ENCODE measurements at places on chromosomes 1 and 21.

DNA sequence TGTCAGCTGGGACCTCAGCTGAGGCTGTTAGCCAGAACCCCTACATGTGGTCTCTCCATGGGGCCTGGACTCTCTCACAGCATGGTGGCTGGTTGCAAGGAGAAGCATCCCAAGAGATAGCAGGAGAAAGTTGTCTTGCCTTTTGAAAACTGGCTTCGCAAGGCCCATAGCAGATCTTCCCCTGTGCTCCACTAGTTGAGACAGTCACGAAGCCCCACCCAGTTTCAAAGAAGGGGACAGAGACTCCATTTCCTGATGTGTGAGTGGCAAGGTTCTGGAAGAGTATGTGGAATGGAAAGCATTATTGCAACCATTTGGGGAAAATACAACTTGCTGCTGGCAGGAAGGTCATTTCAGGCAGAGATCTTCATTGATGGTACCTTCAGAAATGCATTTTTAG is 7.5 kb upstream of the CSRP1 start:
- no peak for DNase-seq

- DNase-seq, result no peak
Observed at GRCh38 chr1:19606817-19607642, 37.1 kb upstream of the NBL1 start.

DNA sequence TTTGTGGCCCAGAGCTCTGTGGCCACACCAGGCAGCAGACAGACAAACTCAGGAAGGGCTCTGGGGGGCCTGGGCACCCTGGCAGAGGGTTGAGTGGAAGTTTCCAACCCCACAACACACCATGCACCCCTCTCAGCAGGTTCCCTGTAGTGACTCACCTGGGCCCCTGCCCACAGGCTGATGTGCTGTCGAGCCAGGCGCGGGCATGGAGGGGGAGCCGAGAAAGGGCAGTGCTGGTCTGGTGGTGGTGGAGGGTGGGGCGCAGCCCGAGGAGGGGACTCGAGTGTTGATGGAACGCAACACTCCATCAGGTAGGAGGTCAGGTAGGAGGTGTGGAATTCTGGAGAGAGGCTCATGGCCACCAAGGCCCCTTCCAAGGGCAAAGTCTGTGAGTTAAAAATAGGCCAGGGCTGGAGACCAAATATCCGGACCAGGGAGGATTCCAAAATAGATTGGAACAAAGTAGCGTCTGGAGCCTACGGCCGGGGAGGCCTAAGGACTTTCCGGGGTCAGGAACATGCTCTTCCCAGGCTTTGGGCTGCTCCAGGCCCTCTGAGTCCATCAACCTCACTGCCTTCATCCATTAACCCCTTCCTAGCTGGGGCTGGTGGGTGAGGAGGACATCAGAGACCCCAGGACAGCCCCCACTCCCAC is 191.5 kb upstream of the AJAP1 start:
- DNase-seq, result no peak

- peak; percentile 88 for DNase-seq
Observed at GRCh38 chr21:17491716-17492414, 21.0 kb upstream of the CXADR start.

GRCh38 chr1:39576016-39576657 is 453 bp downstream of the PABPC4 start:
- DNase-seq, result peak; percentile 15

- no peak for DNase-seq
Observed at GRCh38 chr1:224534731-224535130, 81.4 kb upstream of the CNIH3 start.

- no peak for DNase-seq
Observed at GRCh38 chr1:225465793-225466517, 38.1 kb upstream of the LBR start.

DNA sequence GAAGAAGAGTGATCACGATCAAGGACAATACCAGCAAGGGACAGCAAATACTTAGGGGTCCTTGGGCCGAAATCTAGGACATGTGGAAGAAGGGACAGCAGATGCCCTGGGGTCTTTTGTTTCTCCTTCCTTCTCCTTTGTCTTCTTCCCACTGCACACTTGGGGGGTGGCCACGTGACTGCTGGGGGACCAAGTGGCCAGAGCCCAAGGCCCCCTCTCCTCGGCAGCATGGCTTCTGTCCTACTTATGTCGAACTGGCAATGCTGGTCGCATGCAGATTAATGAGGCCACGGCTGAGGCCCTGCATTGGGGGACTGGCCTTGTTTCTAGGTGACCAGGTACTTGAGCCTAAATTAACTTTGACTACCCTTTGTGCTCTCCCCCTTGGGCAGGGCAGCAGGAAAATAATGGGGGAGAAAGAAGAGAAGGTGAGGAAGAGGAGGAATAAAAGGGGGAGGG is 83.0 kb downstream of the GRIK3 start:
- no peak for DNase-seq

DNA sequence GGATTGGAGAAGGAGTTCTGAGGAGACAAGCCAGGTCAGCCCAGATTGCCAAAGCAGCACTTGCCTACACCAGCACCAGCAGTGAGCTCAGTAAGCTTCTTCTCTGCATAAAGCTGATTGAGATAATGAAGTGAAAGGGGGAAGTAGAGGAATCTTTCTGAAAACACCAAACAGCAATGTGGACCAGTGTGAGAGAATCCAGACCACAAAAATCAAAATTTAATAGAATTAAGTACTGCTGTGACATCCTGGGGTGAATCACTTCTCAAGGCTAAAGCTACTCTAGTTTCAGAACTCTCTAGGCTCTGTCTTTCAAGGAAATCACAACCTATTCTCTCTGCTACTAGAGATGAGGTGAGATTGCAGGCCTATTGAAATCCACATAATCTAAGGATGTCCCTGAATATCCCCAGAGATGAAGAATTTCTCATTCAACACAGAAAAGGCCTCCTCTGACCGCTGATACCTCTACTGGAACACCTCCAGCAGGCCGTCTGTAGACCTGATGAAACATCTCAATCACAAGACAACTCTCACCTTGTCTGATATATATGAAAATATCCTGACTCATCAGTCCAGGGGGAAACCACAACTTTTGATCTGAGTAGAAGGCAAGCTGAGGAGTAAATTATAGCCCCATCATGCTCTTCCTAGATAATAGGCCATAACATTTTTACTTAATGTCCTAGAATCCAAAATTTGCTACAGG is at the start of gene FCRL4:
FCRL4 (minus strand) TSS at position 127 of the 709 bp plus-strand sequence. CDS start 141 bp downstream, outside the sequence.
- DNase-seq, result no peak

DNA sequence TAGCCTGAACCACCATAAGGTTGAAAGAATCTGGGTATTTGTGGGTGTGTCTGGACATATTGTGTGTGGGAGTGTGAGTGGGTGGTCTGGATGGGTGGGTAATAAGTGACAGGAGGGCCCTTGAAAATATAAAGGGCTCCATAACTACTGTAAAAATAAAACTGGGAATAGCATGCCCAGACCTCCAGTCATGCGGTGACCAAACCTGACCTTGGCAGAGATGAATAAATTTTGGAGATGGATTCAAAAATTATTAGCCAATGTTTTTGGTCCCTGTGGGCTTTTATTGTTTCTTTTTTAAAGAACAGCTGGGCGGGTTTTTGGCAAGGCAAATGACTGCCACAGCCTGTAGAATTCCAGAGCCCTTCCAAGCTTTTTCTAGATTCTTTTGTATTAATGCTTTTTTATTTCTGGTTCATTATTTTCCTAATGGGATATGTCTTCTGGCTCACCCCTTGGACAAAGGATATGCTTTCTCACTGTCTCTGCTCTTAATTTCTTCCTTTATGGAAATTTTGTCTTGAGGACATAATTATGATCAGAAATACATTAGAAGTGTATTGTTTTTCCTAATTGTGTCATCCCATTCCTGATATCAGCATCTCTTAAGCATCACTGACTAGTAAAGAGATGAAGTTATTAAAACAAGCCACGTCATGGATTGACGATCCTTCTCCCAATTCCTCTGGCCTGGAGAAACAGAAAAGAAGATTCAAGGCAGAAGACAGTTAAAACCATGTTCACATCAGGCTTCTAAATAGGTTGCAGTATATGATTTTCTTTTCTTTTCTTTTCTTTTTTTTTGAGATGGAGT is 69.5 kb downstream of the NTMT2 start:
- no peak for DNase-seq

DNA sequence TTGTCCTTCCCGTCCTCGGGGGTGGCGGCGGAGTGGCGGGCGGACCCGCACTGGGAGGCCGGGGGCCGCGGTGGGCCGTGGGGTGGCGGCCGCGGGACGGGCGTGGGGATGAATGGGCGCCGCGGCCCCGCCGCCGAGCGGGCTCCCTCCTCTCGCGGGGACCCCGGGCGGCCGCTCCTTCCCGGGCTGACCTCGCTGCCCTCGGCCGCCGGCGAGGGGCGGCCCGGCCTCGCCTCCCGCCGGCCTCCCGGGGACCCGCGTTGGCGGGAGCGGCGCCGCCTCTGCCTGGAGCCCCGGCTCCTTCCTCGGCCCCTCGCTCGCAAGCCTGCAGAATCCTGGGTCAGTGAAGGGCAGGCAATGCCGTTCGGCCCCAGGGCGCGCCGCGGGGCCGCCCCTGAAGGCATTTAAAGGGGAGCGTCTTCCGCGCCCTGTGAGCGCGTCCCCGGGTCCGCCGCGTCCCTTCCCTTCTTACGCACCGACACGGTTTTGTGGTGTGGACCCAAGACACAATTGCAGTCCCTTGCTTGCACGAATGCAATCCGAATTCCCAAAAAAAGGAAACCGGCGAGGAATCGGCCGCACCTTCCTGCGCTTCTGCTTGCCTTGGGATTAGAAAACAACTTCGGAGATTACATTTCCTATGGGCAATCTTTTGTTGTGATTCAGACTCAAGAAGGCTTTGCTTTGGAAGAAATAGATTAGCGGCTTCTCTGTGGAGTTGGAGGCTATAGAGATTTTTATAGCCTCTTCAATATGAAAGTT is 776 bp downstream of the ITSN1 start:
- peak; percentile 41 for DNase-seq

DNA sequence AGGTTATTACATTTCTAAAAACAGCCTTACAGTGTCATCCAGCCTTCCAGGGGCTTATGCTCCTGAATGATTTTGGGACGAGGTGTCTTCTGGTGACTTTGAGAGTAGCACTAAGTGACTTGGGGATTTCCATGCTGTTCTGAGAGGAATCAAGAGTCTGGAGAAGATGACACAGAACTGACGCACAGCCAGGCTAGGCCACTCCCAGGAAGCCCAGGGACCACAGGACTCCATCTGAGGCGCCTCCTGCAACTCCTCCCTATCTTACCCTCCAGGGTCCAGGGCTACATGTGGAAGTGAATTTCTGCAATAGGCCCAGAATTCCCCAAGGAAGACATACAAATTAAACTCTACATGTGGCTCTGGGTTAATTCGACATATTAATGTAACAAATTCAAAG is 92.5 kb downstream of the SLC25A24 start:
- peak; percentile 19 for DNase-seq

DNA sequence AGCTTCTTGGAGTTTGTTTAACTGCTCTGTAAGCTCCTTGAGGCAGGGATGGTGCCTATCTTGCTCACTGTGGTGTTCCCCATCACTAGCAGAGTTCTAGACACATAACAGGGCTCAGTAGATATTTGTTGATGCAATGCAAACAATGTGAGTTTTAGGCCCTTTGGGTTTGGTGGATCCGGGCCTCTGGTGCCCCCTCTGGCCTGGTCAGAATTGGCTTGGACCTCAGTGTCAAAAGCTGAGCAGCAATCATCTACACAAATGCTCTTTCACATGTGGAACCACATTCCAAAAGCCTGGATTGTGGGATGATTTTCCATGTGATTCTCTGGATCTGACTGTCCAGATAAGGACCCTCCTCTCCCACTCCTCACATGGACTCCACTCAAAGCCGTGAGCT is 53.4 kb upstream of the BCAR3 start:
- peak; percentile 45 for DNase-seq

DNA sequence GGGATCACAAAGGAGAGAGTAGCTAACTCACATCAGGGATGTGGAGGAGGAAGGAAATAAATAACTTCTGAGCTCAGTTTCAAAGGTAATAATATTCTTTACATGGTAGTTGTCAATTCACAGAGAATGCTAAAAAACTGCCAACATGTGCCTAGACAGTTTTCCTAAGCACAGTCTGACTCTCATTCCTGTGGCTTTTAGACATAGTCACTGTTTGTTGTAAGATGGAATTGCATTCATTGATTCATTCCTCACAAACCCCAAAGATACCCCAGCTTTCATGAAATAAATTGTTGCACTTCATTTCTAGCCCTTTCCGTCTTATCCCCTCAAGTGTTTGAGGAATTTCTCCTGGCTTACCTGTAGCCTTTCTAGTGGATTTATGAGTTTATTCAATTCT is 263.9 kb downstream of the NTNG1 start:
- DNase-seq, result no peak

DNA sequence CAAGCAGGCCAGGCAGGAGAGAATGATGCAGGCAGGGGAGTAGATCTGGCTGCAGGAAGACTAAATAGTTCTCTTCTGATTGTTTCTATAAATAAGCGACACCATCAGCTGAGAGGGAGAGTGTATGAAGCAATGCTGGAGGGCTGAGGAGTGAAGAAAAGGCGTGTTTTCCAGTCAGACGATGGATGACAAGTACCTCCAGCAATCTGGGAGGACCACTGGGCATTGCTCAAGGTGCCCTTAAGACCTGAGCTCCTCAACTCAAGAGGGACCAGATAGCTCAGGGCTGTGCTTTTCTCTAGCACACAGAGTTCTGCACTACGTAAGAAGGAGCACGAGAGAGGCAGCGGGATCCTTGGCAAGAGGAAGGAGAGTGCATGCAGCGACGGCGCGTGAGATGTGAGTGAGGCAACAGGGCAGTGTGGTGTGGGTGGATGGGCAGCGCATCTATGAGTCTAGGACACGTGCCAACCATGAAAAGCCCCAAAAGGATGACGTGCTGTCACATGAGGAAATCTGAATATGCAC is 36.0 kb downstream of the PABPC4 start:
- peak; percentile 57 for DNase-seq

- DNase-seq, result no peak
Observed at GRCh38 chr1:226233293-226233692, 9.8 kb downstream of the MIXL1 start.

DNA sequence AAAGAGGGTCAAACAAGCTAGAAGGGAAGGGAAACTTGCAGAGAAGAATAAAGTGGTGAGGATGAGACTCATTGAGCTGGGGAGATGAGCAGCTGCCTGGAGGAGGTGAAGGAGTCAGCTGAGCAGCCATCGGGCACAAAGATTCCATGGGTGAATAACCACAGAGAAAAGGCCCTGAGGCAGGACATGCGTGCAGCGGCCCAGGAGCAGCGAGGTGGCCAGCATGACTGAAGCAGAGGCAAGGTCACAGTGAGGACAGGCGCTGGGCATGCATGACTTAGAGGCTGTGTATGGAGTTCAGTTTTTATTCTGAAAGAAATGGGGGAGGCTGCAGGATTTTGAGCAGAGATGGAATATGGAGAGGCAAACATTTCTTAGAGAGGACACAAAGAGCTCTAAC is 24.9 kb downstream of the OLFML2B start:
- no peak for DNase-seq

DNA sequence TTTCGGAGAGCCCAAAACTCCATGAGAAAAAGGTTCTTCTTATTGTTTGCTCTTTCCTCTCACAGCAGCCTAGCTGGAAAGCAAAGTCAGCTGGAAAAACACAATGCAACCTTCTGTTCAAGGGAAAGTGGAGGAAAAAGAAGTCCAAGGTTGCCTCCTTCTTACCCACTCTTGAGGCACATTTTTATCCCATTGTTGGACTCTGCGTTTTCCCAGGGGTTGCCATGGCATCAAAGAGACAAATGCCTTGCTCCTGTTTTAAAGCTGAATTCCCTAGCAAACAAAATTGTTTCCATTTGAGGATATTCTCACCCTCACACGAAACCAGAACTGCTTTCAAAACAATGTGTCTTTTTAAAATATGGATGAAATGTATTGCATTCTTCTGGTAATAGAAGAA is 45.1 kb upstream of the PALMD start:
- no peak for DNase-seq

GRCh38 chr1:218171302-218171893 is 113.7 kb upstream of the RRP15 start:
- DNase-seq, result peak; percentile 53

Measured in HCEC 1CT (cell line).